ENCODE measurements at places on chromosomes 1 and 21.

GRCh38 chr21:30710499-30710898 lies 8.1 kb downstream of the KRTAP21-3 start:
- no peak for DNase-seq

- peak; percentile 66 for DNase-seq
These were observed 28.4 kb downstream of the TMCC2 start for GRCh38 chr1:205255941-205256780.

DNA sequence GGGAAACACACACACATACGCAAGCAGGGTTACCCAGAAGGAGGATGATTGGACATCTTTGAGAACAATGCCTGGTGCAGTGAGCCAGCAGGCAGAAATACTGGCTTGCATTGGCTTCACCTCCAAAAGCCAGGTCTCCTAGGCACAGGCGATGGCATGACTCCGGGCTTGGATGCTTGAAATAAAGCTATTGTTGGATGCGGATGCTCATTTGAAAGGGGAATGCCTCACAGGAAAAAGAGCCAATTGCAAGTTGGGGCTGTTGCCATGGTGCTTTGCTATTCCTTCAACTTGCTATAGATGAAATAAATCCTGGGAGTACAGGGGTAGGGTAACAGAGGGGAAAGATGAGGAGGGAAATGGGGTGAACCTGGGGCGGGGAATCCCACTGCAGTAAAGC lies 180.7 kb upstream of the SGIP1 start:
- DNase-seq: no peak

- DNase-seq: no peak
These were observed 631.3 kb downstream of the PLA2G4A start for GRCh38 chr1:187460093-187460492.

DNA sequence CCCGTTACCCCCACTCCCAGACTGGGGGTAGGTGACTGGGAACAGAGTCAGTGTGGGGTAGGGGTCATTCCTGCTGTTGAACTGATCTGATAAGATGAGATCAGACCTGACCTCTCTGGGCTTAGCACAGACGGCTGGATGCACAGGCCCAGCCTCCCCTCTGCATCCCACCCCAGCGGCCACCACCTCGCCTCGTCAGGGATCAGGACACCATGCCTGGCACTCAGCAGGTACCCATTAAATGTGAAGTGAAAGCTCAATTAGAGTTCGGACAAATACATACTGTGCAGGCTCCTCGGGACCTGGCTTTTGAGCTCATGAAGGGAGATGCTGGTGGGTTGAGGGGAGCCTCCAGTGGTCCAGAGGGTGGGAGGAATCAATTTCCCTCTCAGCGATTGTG lies 15.7 kb downstream of the SOX13 start:
- DNase-seq: no peak

GRCh38 chr1:23930270-23930669 lies 17.1 kb upstream of the CNR2 start:
- DNase-seq: no peak

DNA sequence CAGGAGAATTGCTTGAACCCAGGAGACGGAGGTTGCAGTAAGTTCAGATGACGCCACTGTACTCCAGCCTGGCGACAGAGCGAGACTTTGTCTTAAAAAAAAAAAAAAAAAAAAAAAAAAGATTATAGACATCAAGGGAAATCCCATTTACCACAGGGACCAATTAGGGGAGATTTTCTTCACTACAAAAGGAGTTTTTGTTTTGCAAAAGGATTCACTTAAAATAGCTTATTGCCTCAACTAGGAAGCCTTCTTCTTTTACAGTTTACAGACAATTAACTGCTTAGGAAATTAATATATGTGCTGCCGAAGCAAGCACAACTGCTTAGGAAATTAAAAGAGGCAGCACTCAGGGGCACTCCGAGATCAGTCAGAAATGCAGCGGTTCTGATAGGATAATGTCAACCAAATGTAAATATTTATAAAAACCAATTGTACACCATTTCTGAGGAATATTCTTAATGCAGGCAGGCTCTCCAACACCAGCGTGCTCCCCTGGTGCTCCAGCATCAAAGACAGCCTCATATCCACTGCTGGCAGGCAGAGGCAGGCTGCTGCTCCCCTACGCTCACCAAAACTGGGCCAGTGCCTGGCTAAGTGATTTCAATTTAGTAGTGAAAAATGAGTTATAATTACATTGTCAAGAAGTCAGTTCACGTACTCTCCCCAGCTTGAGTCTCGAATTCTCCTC lies 107.9 kb upstream of the RAB4A start:
- no peak for DNase-seq

DNA sequence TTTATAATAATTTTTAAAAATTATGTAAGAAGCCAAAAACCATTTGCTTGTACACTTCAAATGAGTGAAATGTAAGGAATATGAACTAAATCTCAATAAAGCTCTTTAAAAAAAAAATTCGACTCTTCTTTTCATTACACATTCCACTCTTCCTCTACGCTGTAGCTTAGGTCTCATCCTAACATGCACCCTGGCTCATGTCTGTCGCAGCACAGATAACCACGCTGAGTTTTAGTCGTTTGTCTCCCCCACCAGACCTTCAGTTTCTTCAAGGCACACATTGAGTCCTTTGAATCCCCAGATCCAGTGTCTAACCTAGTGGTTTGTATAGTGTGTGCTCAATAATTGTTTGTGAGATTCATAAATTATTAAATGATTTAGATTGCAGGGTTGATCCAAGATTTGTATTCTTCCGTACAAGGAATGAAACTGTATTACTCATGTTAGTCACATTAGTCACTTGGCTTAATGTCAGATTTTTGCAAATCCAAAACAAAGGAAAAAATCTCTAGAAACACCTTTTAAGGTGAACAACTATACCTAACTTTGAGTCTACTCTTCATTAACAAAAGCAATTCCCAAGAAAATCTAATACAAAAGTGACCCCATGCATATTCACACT lies 57.3 kb downstream of the SLC25A24 start:
- no peak for DNase-seq

GRCh38 chr1:44316231-44316759 lies 38.8 kb downstream of the ERI3 start:
- DNase-seq: no peak

DNA sequence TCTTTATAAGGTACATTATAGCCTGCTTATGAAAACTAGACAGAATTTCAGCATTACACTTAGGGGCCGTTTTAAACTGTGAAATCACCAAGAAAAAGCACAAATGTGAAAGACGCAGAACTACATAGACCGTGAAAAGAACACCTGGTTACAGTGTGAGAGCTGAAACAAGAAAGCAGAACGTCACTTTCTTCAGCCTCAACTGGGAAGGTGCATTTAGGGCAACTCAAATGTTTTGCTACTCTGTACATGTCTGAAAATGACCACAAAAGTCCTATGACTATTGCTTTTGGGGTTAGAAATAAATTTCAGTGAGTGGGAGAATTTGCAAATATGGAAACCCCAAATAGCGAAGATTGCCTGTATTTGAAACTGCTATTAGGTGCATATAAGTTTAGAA lies 268.7 kb downstream of the OLFM3 start:
- no peak for DNase-seq

DNA sequence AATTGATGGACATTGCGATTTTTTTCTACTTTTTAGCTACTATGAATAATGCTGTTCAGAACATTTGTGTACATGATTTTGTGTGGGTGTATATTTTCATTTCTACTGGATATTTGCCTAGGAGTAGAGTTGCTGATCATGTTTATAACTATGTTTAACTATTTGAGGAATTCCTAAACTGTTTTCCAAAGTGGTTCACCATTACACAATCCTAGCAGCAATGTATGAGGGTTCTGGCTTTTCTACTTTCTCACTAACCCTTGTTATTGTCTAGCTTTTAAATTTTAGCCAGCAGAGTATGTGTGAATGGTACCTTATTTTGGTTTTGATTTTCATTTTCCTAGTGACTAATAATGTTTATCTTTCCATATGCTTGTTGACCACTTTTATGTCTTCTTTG lies 86.2 kb downstream of the ATG4C start:
- no peak for DNase-seq

DNA sequence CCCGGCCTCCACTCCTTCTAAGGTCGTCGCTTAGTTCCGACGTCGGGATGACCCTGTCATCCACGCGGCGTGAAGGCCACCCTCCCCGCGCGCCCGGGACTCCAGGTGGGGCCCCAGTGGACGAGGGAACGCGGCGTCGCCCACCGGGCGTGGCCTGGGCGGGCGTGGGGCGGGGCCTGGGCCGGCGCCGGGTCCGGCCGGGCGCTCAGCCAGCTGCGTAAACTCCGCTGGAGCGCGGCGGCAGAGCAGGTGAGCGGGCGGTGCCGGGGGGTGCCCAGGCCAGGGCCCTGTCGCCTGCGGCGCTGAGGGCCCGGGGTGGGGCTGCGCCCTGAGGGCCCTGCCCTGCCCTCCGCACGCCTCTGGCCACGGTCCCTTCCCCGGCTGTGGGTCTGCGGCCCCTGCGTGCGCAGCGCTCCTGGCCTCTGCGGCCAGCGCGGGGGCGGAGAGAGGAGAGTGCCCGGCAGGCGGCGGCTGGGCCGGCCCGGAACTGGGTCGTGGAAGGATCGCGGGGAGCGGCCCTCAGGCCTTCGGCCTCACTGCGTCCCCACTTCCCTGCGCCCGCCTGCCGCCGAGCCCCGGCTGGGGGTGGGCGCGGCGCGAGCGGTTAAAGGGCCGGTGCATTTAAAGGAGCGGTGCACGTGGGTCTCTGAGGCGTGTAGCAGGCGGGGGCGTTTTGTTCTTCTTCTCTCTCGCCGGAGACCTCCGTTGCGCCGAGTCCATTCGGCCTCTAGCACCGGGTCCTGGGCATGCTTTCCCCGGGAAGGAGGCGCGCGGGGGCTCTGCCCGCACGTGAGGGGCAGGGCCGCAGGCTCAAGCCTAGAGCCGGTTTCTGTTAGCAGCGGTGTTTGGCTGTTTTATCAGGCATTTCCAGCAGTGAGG lies at the start of gene PSEN2:
Gene PSEN2, plus strand, starts transcription at position 216 of the 879 bp plus-strand sequence. CDS start 11,292 bp downstream, outside the sequence.
- DNase-seq: peak; percentile 74

Measured in SW480 (cell line).